ENCODE measurements at places on chromosomes 7 and 10.

- DNase-seq: no peak
Measured at GRCh38 chr10:3077940-3078630, 10.7 kb downstream of the PFKP start.

GRCh38 chr10:28945959-28946358 is 268.6 kb downstream of the BAMBI start:
- DNase-seq: no peak

DNA sequence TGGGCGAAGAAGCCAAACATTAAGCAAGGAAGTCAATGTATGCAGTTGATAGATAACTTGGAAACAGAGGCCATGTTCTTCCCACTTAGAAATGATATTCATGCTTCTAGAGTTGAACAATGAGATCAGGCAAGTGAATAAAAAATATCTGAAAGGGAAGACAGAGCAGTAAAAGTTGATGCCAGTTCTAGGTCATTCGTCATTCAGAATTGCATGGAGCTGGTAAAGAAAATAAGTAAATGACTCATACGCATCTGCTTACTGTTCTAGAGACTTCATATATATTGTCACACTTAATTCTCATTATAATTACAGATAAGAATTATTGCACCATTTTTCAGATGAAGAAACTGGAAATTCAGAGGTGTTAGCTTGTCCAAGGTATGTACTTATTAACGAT is 158.9 kb upstream of the FERD3L start:
- no peak for DNase-seq

- DNase-seq: no peak
Measured at GRCh38 chr7:101677391-101677790, 48.3 kb upstream of the MYL10 start.

DNA sequence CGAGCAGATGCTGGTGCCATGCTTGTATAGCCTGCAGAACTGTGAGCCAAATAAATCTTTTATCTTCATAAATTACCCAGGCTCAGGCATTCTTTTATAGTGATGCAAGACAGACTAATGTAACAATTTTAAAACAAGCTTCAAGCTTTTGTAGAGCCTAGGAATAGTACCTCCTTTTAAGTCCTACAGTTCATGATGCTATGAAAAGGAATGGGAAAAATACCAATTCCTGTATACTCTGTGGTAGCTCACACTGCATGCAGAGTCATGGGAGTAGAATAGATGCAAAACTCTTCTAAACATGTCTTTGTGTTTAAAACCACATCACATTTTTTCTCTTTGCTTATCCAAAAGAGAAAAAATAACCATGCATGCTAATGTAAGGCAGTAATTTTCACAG is 66.6 kb upstream of the WNT16 start:
- no peak for DNase-seq

DNA sequence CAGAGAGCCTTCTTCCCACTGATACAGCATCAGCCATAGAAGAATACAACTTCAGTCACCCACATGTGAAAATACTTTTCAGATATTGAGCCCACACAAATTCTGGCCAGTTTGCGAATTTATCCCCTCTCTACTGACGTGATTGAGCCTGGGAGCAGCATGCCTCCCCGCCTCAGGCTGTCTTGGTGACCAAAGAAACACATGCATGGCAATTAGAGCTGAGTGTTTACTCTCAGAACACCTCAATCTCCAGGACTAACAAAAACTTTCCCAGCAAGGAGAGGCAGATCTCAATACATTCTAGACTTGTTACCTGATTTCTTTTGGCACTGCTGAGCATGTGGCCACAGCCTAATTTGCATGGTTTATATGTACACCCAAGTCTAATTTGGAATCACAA is 122.5 kb downstream of the TMEM26 start:
- DNase-seq: no peak

DNA sequence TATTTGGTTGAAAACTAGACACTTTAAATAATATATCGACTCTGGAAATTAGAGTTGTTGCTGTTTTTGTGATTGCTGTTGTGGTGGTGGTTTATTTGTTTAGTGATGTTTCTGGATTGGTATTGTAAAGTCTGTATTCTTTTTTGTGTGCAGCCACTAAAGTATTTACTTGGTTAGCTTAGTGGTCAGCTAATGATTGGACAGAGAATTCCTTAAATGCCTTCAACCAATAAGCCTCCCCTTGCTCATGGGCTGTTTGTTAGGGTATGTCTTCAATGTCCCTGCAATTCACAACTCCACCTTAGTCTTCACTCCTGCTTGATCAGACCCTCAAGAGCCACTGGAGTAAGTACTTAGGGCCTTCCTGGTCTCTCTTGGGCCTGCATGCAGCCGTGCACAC is 71.0 kb downstream of the PAXIP1 start:
- no peak for DNase-seq

GRCh38 chr7:30462179-30462578 is 16.4 kb downstream of the NOD1 start:
- DNase-seq: no peak

DNA sequence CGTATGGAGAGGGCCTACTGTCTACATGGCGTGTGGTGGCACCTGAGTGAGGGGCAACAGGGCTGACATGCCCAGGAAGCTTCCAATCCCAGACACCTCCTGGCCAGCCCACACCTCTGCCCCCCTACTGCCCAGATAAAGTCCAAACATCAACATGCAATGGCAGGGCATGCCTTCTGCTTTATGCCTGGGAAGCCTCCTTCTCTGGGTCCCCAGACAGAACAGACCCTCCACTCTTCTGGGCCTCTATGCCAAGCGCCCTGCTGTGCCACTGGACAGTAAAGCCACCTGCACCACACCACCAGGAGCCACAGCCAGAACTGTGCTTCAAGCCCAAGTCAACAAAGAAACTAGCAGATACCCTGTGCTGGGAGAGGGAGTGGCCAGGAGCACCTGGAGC is 12.5 kb downstream of the TMEM72 start:
- DNase-seq: no peak

- DNase-seq: peak; percentile 76
Measured at GRCh38 chr10:43857206-43857930, 208.7 kb upstream of the ZNF32 start.

DNA sequence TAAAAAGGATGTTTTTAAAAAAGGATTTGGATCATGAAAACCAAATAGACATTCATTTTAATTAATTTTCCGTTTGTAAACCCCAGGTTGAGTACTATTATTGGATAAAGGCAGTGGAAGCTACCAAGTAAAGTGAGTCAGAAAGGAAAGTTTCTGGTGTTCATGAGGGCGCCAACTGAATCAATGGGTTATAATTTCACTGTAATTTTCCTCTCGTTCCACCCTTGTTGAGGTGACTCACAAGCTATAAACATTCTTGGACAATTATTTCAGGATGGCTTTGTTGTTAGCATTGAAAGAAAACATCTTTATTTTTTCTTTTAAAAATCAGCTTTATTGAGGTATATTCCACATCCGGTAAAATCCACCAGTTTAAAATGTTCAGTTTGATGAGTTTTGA is 5.1 kb upstream of the FAM133B start:
- DNase-seq: no peak

DNA sequence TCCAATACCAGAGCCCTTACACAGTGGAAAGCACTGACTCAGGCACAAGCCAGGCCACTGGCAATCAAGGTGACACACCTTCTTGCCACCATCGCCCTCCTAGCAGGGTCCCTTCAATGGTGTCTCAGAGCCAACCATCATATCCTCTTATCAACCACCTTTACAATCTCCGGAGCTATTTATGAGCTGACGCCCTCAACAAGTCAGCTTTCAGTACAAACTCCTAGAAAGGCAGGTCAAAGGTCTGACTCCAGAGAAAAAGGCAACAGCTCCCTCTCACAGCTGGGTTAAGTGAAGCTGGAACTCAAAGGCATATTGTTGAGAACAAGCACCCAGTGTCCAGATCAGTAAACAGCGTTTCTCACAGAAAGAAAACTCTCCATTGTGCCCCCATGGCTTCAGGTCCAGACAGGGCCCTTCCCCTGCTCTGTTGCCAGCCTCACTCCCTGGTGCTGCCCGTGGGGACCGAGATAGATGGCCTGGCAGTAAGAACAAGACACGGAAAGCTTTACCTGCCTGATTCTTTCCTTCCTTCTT is 2.4 kb downstream of the ZNF3 start:
- DNase-seq: no peak

- DNase-seq: no peak
Measured at GRCh38 chr7:79434867-79435266, 18.6 kb downstream of the MAGI2 start.

- no peak for DNase-seq
Measured at GRCh38 chr7:25759748-25760147, 392.2 kb upstream of the NFE2L3 start.

- no peak for DNase-seq
Measured at GRCh38 chr7:35792472-35792871, 8.4 kb upstream of the SEPTIN7 start.

GRCh38 chr10:107952649-107953556 is 788.4 kb upstream of the SORCS1 start:
- DNase-seq: no peak

- DNase-seq: no peak
Measured at GRCh38 chr10:79268742-79269141, 78.5 kb upstream of the PPIF start.

- DNase-seq: no peak
Measured at GRCh38 chr7:119943942-119944600, 328.9 kb upstream of the KCND2 start.

- DNase-seq: no peak
Measured at GRCh38 chr7:34622182-34622581, 35.8 kb upstream of the NPSR1 start.

GRCh38 chr10:88070080-88070880 is 206.9 kb downstream of the PTEN start:
- DNase-seq: no peak

DNA sequence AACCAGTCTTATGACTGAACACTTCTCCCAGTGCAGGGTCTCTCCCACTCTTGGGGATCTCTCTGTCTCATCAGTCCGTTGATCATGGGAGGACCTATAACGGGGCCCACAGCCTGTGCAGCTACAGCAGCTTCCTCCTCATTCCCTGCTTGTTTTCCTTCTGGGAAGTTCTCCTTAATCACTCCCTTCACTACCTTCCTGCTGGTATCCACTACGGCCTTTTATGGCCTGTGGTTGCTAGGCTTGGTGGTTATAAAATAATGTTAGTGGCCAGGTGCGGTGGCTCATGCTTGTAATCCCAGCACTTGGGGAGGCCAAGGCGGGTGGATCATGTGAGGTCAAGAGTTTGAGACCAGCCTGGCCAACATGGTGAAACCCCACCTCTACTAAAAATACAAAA is 3.5 kb upstream of the ZNF282 start:
- DNase-seq: no peak

DNA sequence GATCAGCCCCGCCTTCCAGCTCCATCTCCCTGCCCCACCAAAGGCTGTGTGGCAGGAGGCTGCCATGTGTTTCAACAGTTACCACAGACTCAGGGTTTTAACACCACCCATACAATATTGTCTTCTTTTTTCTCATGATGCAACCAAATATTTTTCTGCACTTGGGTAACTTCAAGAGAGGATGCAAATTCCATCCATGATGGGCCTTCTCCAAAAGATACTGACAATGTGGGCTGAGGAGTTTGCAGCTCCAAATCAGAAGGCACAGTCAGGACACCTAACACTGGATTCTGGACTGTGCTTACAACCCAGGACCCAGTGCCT is 347.9 kb downstream of the GRID1 start:
- DNase-seq: no peak

DNA sequence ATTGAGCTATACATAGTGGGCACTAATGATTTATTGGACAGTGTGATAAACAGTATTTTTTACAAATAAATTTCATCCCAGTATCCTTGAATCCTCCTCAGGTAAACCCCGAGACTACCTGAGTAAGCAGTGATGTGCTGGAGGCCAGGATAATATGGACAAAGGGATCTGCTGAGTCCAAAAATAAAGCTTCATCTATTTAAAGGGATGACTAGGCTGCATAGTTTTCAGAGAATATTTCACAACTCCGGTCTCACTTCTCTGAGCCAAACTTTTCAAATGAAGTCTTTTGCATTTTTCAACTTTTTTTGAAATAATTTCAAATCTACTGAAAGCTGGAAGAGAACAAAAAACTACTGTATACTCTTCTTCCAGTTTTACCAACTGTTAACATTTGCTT is 2.5 kb downstream of the ACTR3B start:
- DNase-seq: no peak

DNA sequence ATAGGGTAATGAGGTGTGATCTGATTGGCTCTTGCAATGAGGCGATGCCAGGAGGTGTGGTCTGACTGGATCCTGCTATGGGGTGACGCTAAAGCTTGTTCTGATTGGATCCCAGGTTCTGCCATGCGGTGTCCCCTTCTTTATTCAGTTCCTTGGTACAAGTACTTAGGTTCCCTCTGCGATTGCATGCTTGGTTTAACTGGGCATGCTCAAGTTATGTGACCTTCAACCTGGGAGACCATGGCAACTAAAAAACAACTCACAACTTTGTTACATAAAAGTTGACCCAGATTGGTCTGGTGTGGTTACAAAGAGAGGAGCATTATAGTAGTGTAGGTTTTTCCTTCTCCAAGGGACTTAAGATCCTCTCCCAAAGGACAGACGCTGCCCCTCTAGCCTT is 49.5 kb upstream of the DNAJC1 start:
- no peak for DNase-seq

- no peak for DNase-seq
Measured at GRCh38 chr10:15884447-15884846, 24.1 kb upstream of the MINDY3 start.

GRCh38 chr7:98209166-98209920 is 1.9 kb upstream of the BHLHA15 start:
- DNase-seq: no peak

GRCh38 chr7:66055321-66055956 is 20.2 kb upstream of the ASL start:
- DNase-seq: peak; percentile 22

DNA sequence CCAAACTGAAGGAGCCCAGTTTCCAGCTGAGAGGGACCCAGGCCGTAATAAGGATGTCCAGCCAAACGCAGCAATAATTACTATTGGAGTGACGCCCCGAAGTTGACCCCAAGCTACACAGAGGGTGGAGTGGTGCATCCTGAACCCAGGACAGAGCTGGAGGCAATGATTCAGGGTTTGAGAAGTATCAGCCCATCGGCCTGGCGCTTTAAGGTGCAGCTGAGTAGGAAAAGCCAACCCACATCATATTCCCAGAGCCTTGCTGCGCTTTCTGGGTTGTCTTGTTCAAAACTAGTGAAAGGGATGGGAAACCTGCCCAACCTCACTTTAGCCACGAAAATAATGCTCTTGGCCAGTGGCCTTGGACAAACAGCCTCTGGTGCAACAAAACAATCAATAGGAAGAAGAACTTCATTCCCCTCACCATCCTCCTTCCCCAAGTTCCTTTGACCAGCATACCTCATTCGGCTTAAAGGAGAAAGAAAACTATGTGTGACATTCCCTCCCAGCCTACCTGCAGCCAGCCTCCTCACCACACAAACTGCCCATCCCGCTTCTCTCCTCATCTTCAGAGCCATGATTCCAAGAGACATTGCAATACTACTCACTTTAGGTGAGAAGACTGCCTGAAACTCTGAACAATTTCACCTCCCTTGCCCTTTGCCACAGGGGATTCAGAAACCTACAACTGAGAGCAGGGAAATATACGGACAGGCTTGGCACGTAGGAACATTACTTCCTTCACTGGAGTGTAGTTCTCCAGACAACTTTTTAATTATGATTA is 217.2 kb upstream of the MKLN1 start:
- no peak for DNase-seq

Data from posterior vena cava (tissue), 2 donors.